Iris pigment epithelial cell (primary cell): ENCODE measurements at places on chromosomes 2 and 18.

DNA sequence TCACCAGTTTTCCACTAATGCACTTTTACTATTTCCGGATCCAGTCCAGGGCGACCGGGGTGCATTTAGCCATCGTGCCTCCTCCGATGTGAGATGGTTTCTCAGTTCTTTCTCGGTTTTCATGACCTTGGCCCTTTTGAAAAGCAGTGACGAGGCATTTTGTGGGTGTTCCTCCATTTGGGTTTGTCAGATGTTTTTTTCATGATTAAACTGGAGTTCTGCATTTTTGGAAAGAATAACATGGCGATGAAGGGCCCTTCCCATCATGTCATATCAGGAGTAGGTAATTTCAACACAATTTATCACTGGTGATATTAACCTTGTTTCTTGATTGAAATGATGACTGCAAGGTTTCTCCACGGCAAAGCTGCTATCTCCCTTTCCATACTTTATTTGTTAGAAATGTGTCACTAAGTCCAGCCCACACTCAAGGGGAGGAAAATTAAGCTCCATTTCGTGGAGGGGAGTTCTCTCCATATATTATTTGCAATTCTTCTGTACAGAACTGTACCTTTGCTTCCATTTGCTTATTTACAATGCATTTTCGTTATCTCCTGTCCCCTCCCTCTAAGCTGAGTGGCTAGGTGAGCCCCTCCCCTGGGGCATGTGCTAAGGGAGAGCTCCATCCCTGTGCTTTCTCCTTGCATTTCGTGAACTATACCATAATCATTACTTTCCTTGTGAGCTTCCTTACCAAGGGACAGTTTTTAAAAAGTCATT, 8.9 kb upstream of the KLF11 start:
- DNase-seq: no peak

GRCh38 chr2:227627769-227628168, 10.5 kb downstream of the SCYGR4 start:
- no peak for DNase-seq

- no peak for DNase-seq
These were observed 472.8 kb downstream of the PLCL1 start for GRCh38 chr2:198277181-198277580.

GRCh38 chr2:7437141-7437540, 519.9 kb downstream of the RNF144A start:
- DNase-seq: no peak

DNA sequence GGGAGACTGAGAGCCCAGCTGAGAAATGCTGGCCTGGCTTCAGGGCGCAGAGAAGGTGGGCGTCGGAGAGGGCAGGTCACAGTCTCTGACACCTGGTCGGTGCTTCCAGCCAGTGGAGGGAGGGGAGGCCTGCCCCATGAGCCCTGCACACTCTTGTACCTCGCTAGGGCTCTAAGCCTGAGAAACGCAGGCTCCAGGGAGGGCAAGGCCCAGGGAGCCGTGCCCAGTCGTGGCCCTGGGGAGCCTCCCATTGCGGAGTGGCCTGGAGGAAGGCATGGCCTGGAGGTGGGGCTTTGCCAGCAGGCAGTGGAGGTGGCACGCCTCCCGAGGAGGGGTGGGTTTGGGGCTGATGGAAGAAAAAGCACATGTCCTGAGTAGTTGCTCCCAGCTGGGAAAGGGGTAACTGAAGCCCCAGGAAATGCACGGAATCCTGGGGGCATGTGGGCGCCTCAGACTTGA, 39.0 kb downstream of the MTERF4 start:
- DNase-seq: no peak

DNA sequence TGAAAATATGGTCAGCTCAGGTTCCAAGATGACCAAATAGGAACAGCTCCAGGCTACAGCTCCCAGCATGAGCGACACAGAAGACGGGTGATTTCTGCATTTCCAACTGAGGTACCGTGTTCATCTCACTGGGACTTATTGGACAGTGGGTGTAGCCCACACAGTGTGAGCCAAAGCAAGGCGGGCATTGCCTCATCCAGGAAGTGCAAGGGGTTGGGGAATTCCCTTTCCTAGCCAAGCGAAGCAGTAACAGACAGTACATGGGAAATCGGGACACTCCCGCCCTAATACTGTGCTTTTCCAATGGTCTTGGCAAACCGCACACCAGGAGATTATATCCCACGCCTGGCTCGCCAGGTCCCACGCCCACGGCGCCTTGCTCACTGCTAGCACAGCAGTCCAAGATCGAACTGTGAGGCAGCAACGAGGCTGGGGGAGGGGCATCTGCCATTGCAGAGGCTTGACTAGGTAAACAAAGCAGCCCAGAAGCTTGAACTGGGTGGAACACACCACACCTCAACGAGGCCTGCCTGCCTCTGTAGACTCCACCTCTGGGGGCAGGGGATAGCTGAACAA, 57.5 kb downstream of the WDPCP start:
- DNase-seq: no peak

- DNase-seq: peak; percentile 29
These were observed 1416.2 kb downstream of the LRP1B start for GRCh38 chr2:140714586-140714985.

GRCh38 chr18:78562531-78562961, 417.1 kb upstream of the SALL3 start:
- no peak for DNase-seq

GRCh38 chr2:236862961-236863728, 222.5 kb upstream of the COPS8 start:
- DNase-seq: peak; percentile 80

GRCh38 chr2:39266139-39266805, 22.5 kb upstream of the CDKL4 start:
- DNase-seq: peak; percentile 26
